ENCODE measurements at places on chromosomes 7 and 10.

DNA sequence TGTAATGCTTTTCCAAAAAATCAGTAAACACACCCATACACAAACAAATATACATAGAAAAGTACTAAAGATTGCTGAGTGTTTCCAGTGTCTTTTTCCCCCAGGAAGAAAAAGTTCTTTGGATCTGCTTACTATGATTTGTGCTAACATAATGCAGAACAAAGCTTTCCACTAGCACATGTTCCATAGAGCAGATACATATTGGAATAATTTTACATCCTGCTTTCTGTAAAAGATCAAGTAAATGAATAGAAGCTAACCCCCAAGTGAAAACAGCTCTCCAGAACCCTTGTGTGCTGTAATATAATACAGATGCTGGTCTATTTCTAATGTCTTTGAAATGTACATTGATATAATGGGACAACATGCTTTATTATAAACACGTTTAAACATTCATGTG lies 125.5 kb downstream of the PON1 start:
- no peak for DNase-seq

- DNase-seq: no peak
Observed at GRCh38 chr10:95835149-95835860, 72.5 kb upstream of the CC2D2B start.

DNA sequence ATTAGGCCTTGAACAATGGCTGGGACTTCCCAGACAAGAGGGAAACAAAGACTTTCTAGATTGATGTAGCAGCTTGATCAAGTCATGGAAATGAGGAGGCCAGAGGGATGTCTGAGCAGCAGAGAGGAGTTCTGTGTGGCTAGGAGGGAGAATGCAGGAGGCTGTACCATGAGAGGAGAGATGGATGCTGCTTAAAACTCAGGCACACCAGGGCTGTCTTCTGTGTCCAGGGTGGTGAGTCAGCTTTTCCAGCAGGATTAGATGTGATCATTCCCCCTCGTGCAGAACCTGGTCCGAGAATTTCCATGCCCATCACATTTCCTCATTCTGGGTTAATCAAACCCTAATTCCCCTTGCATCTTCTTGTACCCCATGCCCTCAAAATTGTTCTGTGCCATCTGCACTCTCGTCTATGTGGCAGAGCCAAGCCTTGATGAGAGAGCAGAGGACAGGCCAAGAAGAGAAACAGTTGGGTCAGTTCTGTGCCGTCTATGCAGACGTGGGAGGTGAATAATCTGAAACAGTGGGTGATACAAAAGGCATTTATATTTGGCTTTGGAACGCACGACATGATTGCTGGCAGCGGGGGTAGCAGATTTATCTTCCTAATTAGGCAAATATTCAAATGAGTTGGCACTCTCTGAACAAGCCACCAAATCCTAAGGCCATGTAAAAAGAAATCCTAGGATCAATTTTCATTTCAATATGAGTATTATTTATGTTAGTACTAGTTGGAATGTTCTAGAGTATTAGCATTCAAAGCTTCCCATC lies 160.7 kb downstream of the TMEM178B start:
- DNase-seq: no peak

- DNase-seq: no peak
Observed at GRCh38 chr7:54663186-54663585, 95.8 kb downstream of the SEC61G start.

GRCh38 chr7:119842337-119842736 lies 430.6 kb upstream of the KCND2 start:
- no peak for DNase-seq

- DNase-seq: no peak
Observed at GRCh38 chr10:62390497-62391176, 16.5 kb downstream of the ZNF365 start.
